ENCODE measurements at places on chromosomes 1 and 21.
A peak's percentile ranks its signal among the peaks of the same experiment; 100 is the strongest.

DNA sequence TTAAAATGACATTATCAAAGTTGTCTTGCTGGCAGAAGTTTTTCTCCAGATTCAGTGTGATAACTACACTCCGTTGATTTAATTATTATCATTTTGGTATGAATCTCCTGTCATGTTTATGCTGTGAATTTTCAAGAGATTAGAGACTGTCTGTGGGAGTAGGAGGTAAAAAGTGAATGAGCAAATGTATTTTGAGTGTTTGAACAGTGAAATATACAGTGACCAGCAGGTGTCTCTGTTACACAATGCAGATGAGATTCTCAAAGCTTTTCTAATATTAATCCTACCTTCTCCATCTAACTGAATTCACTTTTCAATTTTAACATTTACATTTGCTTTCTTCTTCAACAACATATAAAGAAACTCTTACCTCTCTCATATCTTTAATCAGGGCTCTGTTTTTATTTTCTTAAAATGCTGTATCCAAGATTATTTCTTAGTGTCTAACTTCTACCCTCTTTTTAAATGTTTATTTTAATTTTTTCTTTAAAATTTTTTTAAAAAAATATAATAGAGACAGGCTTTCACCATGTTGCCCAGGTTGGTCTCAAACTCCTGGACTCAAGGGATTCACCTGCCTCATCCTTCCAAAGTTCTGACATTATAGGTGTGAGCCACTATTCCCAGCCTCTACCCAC is 20.9 kb upstream of the HSPA13 start:
- DNase-seq = peak; percentile 31

GRCh38 chr1:22207511-22208267 is 64.8 kb upstream of the WNT4 start:
- no peak for DNase-seq

DNA sequence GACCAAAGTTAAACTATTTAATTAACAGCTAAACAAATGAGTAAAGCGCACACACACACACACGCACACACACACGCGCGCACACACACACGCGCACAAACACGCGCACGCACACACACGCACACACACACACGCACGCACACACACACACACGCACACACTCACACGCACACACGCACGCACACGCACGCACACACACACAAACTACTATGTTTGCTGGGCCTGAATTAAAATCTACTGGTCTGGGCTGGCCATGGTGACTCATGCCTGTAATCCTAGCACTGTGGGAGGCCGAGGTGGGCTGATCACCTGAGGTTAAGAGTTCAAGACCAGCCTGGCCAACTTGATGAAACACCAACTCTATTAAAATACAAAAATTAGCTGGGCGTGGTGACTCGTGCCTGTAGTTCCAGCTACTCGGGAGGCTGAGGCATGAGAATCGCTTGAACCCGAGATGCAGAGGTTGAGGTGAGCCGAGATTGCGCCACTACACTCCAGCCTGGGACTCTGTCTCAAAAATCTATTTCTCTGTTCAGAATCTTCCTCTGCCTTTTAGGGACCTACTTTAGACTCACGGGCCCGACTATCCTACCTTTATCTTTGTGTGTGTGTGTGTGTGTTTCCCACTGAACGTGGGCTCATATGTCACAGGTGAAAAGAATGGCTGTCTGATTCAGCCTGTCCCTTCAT is 37.5 kb upstream of the DNAJC11 start:
- no peak for DNase-seq

DNA sequence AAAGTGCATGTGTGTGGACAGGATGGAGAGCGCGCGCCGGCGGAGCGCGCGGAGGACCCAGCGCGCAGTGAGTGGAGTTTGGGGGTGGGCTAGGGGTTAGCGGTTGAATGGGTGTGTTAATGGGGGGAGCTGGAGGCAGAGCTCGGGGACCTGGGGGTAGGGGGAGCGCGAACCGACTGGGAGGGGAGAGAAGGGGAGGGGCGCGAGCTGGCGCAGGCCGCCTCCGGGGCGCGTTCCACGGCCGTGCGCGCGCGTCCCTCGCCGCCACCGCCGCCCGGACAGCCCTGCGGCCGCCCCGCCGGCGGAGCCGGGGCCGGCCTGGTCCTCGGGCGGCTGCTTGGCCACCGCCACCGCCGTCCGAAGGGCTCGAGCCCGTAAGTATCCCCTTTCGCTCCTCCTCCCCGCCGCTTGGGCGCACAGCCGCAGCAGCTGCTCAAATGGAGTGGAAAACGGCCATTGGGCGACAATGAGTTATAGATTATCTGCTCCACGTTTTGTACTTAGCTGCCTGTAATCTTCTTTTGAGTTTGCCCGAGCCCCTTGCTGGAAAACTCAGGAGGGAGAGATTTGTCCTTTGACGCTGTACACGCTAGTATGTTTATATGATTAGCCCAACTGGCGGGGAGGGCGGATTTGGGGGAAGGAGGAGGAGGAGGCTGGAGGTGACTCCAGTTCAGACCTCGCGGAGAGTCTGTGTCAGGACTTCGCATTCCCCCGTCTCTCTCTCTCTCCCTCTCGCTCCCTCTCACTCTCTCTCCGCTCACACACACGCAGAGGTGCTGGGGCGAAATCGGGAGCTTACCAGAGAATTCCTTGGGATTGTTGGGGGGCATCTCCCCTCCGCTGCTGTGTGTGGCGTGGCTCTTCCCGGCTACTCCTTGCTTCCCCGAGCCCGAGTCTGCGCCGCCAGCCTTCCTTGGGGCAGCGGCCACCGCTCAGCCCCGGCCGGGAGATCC is at the start of gene ADGRL2:
ADGRL2 (plus strand) TSS at position 240 of the 956 bp plus-strand sequence. CDS start 36,051 bp downstream, outside the sequence.
- peak; percentile 30 for DNase-seq

GRCh38 chr1:210582205-210582970 is 253.7 kb downstream of the HHAT start:
- DNase-seq = peak; percentile 47

DNA sequence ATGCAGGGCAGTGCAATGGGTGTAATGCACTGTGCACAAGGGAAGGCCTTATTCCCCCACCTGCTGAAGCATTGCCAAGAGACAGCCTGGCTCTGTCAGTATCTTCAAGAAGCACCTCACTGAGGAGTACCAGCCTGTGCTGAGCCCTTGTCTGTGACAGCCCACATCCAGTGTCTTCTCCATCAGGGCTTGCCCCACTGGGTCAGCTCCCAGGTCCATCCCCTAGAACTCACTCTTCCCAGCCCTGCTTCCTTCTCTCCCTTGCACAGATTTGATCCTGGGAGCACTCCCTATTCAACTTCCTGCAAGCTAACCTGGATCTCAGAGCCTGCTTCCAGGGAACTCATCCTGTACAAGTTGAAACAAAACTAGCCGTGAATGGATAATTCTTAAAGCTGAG is 33.6 kb upstream of the IFNGR2 start:
- DNase-seq = no peak

GRCh38 chr1:208187499-208188041 is 56.6 kb downstream of the PLXNA2 start:
- no peak for DNase-seq

Measured in KG1 (cell line).